Calu3 (cell line): ENCODE measurements at places on chromosomes 7 and 10.

- no peak for DNase-seq
Measured at GRCh38 chr7:2100278-2101208, 132.2 kb downstream of the MAD1L1 start.

DNA sequence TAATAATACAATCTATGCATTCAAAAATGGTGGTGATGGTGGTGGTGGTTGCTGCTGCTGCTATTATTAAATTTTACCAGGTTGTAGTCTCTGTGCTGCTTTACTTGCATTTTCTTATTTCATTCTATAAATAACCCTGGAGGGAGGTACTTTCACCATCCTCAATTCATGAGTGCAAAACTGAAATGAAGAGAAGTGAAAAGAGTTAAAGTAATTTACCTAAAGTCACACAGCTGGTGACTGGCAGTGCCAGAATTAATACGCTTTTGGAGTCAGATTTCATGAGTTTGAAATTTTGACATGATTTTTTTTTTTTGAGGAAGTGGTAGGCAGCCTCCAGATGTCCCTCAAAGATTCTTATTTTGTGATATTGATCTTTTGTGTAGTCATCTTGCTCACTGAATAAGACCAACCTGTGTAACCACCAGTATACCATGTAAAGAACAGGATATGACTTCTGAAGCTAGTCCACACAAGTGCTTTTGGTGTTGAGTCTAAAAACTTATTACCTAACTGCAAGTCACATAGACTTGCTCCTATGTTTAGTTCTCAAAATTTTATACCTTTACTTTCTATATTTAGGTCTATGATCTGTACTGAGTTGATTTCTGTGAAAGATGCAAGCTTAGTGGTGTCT lies 218.8 kb downstream of the ZWINT start:
- no peak for DNase-seq

DNA sequence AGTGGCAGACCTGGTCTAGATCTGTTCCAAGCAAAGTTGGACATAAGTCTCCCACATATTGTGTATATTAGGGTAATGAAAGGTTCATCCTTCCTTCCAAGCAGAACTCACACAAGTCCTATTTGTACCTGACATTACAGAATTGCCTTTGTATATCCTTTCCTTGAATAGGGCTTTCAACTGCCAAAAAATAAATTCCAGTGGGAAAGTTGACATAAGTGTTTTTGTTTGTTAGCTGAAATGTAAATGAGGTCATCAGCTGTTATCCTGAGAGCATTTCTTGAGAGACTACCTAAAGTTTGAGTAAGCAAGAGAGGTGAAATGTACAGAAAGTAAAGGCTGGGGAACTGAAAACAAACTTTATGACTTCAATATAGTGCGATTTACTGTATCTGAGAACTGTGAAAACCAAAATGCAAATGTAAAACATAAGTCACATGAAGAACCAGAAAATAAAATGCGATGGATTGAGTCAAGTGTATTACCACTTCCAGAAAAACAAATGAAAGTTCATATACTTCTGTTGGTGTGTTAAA lies 527.3 kb upstream of the SEMA3D start:
- DNase-seq, result no peak

DNA sequence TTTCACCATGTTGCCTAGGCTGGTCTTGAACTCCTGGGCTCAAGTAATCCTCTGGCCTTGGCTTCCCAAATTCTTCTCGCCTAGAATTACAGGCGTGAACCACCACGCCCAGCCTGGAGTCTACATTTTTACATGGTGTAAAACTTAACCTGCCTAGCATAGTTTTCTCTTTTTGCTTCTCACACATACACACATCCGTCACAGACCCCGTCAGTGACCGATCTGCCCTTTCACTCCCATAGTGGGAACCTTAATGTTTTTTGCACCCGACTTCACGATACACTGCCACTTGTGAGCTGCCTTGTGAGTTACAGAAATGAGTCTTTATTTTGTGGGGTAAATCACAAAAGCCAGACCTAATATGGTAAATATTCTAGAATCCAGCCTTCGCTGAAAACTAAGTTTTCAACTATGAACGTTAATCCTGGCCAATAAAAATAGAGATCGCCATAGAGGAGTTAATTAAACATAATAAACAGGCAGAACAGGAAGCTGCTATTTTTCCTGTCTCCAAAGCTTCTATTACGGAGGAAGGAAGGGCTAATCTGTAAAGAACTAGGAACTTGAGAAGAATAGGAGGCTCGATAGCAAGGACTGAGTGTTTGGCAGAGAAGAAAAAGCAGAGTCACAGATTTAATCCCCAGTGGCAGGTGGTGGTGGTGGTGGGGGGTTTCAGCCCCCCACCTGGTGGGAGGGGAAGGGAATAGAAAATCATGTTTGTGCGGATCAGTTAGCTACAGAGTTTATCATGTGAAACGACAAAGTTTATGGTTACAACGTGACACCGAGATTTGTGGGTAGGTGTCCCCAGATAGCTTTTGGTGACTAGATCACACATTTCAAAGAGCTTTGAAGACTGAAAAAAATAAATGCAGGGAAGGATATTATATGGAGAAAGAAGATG lies 14.7 kb upstream of the FAM171A1 start:
- no peak for DNase-seq

- DNase-seq, result no peak
Measured at GRCh38 chr10:130041451-130042371, 68.9 kb downstream of the C10orf143 start.
